Pons (tissue), 1 donor: ENCODE measurements at places on chromosomes 7 and 10.

- no peak for DNase-seq
These were observed 410.0 kb downstream of the TCERG1L start for GRCh38 chr10:130901311-130902165.

DNA sequence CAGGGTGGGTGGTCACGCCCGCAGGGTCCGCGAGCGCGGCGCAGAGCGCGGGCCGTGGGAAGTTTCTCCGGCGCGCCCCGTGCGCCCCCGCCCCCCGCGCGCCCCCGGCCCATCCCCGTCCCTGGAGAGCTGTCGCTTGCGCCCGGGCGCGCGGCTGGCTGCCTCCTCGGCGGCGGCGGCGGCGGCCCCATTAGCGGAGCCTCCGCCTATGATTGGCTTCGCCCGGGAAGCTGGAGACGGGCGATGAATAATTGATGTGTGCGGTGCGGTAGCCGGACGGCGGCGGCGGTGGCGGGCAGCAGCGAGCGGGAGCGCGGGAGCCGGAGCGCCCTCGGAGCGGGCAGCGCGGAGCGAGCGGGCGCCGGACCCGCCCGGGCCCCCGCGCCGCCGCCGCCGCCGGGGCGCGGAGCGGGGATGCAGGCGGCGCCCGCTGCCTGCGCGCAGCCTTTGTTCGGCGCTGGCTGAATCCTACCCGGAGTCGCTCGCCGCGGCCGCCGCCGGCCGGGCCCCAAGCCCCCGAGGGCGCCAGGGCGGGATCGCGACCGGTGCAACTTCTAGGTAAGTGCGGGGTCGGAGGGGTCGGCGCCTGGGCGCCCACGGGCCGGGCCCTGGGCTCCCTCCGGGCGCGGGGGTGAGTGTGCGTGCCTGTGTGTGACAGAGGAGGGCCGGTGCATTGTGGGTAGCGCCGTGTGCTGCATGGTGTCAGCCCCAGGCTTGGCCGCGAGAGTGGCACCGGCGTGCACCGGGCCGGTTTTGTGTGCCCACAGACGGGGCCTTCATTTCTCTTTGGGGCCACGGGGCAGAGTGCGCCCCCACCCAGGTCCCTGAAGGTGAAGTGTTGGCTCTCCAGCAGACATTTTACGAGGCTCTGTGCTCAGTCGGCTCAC is 103.8 kb upstream of the PPIF start:
- DNase-seq: no peak

DNA sequence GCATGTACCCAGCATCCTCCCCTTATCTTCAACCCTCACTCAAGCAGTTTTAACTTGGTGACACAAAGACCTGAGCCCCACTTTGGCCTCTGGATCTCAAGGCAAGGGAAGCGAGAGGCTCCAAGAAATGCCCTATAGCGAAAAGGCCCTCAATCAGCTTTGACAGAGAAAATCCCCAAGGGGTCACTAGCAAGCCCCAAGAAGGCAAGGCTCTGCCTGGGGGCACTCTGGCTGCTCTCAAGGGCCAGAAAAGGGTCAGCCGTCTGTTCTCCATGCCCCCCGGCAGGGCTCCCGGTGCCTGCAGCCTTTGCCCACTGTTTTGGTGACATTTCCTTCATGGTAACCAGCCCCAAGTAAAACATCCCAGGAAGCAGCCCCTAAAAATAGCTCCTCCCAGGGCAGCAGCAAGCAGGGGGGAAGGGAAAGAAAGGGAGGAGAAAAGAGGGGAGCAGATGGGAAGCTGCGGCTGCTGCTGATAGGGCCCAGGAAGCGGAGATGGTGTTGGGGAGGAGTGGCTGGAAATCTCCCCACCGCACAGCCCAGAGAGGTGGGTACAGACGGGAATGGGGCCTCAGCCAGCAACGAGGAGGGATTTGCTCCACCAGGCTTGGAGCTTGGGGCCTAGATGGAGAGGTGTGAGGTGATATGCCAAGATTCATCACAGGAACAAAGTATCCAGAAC is 7.1 kb downstream of the CAMK2G start:
- no peak for DNase-seq

DNA sequence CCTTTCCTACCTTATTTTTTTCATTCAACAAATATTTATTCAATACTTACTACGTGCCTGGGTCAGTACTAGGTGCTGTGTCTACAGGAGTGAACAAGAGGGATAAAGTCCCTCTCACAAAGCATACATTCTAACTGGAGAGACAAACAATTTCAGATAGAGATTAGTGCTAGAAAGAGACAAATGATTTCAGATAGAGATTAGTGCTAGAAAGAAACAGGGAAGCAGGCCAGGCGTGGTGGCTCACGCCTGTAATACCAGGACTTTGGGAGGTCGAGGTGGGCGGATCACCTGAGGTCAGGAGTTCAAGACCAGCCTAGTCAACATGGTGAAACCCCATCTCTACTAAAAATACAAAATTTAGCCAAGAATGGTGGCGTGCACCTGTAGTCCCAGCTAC is 34.6 kb downstream of the RBM28 start:
- DNase-seq: no peak

GRCh38 chr7:133330085-133330484 is 77.2 kb downstream of the EXOC4 start:
- no peak for DNase-seq
